ENCODE measurements at places on chromosomes 12 and 14. TPM values are rescaled to one million over a fixed set of nuclear protein-coding genes. Genes with fewer than 3 reads are reported as not detected.

GRCh38 chr12:130053651-130054069 is 108.6 kb upstream of the FZD10 start:
- no peak overlapping the region for H3K4me3 ChIP-seq
- H3K4me1 ChIP-seq: peaks cover 4% of the 10 kb centered on the region
- no peak overlapping the region for H3K27ac ChIP-seq
- peaks cover 9% of the 10 kb centered on the region for H3K27me3 ChIP-seq

- no peak overlapping the region for H3K4me3 ChIP-seq
- H3K36me3 ChIP-seq: peaks cover 5% of the 10 kb centered on the region
- DNase-seq: no peak
- H3K27ac ChIP-seq: peak overlapping the region; percentile 19
Measured at GRCh38 chr12:13071305-13072280, 27.4 kb downstream of the FAM234B start.

- no peaks in the 10 kb centered on the region for H3K4me1 ChIP-seq
- no peak overlapping the region for H3K4me3 ChIP-seq
- no peak overlapping the region for H3K27ac ChIP-seq
Measured at GRCh38 chr14:74563586-74564159, 48.4 kb downstream of the LTBP2 start.

DNA sequence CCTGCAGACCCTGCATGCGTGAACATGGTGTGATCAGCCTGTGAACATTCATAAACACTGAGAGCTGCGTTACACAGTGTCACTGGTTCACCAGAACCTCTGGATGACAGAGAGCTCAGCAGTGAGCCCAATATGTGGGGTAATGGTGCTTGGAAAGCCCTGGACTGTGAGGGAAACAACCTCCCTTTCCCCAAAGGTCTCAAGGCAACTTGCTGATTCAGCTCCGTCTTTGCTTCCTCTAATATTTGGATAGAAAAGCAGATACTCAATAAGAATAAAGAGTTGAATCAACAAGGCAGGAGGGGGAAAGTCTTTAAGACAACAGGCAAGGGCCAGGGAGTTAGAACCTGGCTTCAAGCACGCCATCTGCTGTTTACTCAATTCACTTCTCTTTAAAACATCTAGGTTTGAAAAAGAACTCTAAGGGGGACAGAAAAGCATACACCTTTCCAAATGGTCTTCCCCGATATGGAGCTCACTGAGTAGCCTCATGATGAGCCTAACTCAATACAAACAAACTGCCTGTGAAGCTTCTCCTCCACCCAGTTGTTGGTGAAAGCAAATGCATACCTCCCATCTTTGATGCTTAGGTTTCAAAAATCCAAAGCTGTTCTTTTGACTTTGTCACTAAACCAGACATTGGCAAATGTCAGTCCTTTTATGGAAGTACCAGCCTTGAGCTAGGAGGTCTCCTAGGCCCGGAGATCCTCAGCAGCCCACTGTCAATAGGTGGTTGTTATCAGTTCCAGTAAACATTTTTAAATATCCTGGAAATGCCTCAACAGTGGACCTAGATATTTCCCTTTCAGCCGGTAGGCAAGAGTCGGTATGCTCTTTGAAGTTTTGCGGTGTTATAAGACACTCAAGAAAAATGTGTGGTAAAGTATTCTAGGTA is 76.1 kb downstream of the SAMD4A start:
- no peak overlapping the region for H3K4me3 ChIP-seq
- peaks cover 5% of the 10 kb centered on the region for H3K4me1 ChIP-seq
- DNase-seq: no peak
- H3K27ac ChIP-seq: no peak overlapping the region
- no peaks in the 10 kb centered on the region for H3K27me3 ChIP-seq

DNA sequence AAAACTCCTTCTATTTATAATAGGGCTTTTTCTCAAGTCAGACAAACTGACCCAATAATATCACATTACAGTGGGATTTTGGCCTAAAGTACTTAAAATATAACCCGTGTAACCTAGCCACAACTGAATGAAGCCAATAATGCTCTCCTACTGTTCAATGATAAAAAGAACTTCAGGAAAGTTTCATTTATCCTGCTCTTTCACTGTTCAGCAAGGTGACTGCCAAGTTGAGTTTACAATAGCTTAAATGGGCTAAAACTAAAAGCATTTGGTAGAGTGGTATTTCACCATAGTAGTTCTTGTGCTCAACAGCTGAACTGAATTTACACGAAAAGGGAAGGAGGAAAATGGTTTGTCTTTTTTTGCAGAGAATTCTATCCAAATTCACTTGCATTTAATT is 49.8 kb downstream of the CNTN1 start:
- no peaks in the 10 kb centered on the region for H3K4me1 ChIP-seq
- no peaks in the 10 kb centered on the region for H3K36me3 ChIP-seq
- H3K4me3 ChIP-seq: no peak overlapping the region

The KRT3 gene
- total RNA-seq: not detected

DNA sequence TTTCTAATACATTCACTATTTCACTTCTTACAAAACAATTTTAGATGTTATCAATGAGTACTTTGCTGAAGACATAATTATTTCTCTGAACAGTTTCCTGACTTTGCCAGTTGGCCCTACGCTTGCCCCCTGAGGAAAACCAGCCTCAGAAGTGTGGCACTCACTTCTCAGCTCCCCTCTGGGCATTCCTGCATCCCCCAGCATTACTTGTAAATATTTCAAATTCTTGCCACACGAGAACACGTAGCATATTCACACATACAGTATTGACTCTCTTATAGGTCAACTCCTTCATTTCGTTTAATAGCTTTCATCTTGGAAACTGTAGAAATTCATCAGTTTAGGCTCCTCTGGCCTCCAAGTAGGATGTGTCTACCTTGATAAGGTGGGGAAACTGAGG is 65.2 kb downstream of the OTX2 start:
- DNase-seq: no peak
- H3K4me3 ChIP-seq: no peak overlapping the region
- H3K27ac ChIP-seq: no peak overlapping the region
- peaks cover 3% of the 10 kb centered on the region for H3K27me3 ChIP-seq
- H3K36me3 ChIP-seq: no peaks in the 10 kb centered on the region
- no peaks in the 10 kb centered on the region for H3K4me1 ChIP-seq

DNA sequence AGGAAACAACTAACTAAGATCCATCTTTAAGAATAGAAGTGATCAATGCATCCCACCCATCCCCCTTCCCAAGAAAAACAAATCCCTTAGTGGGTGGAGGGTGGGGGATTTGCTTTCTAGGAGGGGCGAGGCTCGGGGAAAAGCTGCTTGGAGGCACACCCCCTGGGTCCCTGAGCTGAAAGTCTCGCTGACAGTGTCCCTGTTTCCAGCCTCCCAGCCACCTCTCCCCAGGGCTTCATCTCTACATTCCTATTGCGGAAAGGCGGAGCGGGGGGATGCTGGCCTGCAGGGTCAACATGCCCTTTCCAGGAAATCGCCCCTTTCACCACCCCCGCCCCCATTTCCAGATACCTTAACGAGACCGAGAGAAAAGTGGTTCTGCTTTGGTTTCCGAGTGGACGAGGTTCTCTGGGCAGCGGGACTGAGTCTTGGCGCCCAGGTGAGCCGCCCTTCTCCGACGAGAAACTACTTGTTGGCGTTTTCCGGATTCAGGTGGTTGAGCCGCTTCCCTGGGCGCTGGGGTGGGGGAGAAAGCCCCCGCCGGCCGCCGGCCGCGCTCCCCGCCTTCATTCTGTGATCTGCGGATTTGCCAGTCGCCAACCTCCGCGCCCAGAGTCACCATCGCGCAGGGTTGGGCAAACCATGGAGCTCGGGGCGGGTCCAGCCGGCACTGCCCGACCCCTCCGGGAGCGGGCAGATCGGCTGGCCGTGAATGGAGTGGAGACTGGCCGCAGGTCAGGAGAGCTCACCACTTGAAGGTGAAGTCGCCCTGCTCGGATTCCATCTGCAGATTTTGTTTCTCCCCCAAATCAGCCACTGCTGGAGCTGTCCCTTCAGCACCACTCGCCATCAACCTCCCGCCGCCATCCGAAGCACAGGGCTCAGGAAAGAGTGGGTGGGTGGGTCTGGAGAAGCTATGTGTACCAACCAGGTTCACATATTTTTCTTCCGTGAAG is 505 bp downstream of the KCNC2 start:
- H3K36me3 ChIP-seq: no peaks in the 10 kb centered on the region
- H3K27me3 ChIP-seq: peaks cover 35% of the 10 kb centered on the region
- H3K27ac ChIP-seq: no peak overlapping the region
- peaks cover 6% of the 10 kb centered on the region for H3K4me1 ChIP-seq
- peak; percentile 33 for DNase-seq

- no peaks in the 10 kb centered on the region for H3K36me3 ChIP-seq
- H3K27ac ChIP-seq: no peak overlapping the region
- H3K4me1 ChIP-seq: no peaks in the 10 kb centered on the region
- H3K4me3 ChIP-seq: no peak overlapping the region
- H3K27me3 ChIP-seq: no peaks in the 10 kb centered on the region
Measured at GRCh38 chr14:86596024-86596423, 1066.1 kb downstream of the FLRT2 start.

GRCh38 chr14:73239393-73240241 is 2.3 kb downstream of the PAPLN start:
- peaks cover 70% of the 10 kb centered on the region for H3K27me3 ChIP-seq
- H3K4me3 ChIP-seq: no peak overlapping the region
- H3K27ac ChIP-seq: no peak overlapping the region
- DNase-seq: no peak
- no peaks in the 10 kb centered on the region for H3K36me3 ChIP-seq

The EML5 gene
- 1.7 TPM for total RNA-seq

The ADAMTS20 gene
- total RNA-seq: not detected

The SFSWAP gene
- 50.4 TPM for total RNA-seq

GRCh38 chr12:80175307-80175930 is 76.1 kb downstream of the OTOGL start:
- DNase-seq: no peak
- no peaks in the 10 kb centered on the region for H3K36me3 ChIP-seq
- H3K4me1 ChIP-seq: peaks cover 12% of the 10 kb centered on the region

The NDRG2 gene
- 7.6 TPM for total RNA-seq

- no peaks in the 10 kb centered on the region for H3K4me1 ChIP-seq
- H3K4me3 ChIP-seq: no peak overlapping the region
- no peak for DNase-seq
- H3K27ac ChIP-seq: no peak overlapping the region
- H3K36me3 ChIP-seq: no peaks in the 10 kb centered on the region
Measured at GRCh38 chr14:99351166-99352007, 79.4 kb upstream of the BCL11B start.

- H3K4me1 ChIP-seq: no peaks in the 10 kb centered on the region
- no peaks in the 10 kb centered on the region for H3K36me3 ChIP-seq
- H3K4me3 ChIP-seq: no peak overlapping the region
- no peak overlapping the region for H3K27ac ChIP-seq
- no peaks in the 10 kb centered on the region for H3K27me3 ChIP-seq
Measured at GRCh38 chr12:71240946-71241345, 83.1 kb upstream of the TSPAN8 start.

- no peak overlapping the region for H3K4me3 ChIP-seq
- H3K4me1 ChIP-seq: peaks cover 9% of the 10 kb centered on the region
- H3K27me3 ChIP-seq: no peaks in the 10 kb centered on the region
Measured at GRCh38 chr12:50979369-50980052, 27.2 kb downstream of the HIGD1C start.

The PIANP gene
- not detected for total RNA-seq
